ENCODE measurements at places on chromosomes 16 and 17.

DNA sequence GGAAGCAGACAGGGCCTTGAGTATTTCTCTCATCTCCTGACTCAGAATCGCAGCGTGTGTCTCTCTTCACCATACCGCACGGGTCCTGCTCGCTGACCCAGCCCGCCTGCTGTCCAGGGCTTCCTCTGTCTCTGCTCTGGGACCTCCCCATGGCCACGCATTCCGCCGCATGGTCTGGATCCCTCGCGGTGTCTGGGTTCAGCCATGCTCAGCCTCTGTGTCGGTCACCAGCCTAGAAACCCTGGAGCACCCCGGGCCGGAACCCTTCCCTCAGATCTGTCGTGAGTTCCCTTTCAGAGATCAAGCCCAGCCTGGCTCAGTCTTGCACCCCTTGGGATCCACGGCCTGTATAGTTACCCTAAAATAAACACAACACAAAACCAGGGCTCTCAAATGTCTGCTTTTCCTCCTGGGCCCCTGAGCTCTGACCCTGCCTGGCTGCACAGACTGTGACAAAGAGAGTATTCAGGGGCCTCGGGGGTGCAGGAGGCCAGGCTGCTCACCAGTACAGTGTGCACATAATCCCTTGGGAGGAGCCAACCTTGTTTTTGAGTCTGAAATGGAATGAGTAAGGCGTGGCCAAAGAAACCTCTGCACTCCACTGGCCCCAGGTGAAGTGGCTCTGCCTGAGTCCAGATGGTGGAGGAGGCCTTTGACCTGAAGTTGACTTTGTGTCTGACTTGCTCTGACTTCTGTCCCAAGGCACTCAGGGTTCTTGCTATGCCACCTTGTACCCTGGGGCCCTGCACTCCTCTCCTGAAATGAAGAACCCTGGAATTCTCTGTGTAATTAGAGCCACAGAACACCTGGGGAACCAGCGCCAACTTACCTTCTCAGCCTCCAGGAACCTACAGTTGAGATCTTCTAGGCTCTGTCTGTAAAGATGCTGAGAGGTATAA lies 5.8 kb upstream of the SPIRE2 start:
- DNase-seq: no peak

DNA sequence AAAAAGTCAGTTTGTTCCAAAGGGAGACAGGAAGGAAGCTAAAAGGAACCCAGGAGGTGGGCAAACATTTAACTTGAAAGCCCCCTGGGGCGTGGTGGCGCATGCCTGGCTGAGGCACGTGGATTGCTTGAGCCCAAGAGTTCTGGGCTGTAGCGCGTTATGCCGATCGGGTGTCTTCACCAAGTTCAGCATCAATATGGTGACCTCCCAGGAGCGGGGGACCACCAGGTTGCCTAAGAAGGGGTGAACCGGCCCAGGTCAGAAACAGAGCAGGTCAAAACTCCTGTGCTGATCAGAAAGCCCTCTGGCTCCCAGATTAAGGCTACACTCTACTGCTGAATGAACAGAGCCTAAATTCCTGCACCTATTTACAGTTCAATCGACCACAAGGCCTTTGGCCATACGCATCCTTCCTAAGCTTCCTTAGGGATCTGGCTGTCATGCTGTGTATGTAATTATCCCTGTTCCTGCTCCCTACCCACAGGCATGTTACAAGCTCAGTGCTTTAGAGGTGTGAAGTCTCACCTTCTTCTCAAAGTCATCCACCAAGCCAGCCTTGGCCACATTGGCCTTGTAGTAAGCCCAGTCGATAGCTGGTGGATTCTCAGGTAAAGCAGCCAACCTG lies 5.0 kb downstream of the ATP5PD start:
- no peak for DNase-seq

GRCh38 chr17:49439673-49440571 lies 25.2 kb upstream of the PHB1 start:
- no peak for DNase-seq

- DNase-seq: no peak
Observed at GRCh38 chr17:61366076-61366714, 33.4 kb upstream of the TBX2 start.

GRCh38 chr17:58813712-58814111 lies 58.1 kb downstream of the PPM1E start:
- DNase-seq: no peak

DNA sequence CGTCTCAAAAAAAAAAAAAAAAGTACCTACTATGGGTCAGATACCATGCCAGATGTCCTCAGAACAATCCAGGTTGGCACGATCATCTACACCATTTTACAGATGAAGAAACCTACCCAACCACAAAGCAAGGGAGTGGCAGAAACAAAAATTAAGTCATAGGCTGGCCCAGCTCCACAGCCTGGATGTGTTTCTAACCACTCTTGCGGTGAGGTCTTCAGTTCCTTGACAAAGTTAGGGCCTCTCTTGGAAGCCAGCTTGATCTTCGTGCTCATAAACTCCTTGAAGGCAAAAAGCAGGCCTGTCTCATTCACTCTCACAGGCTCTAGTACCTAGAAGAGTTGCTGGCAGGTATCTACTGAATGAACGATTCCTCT lies 6.2 kb downstream of the GGA2 start:
- no peak for DNase-seq

DNA sequence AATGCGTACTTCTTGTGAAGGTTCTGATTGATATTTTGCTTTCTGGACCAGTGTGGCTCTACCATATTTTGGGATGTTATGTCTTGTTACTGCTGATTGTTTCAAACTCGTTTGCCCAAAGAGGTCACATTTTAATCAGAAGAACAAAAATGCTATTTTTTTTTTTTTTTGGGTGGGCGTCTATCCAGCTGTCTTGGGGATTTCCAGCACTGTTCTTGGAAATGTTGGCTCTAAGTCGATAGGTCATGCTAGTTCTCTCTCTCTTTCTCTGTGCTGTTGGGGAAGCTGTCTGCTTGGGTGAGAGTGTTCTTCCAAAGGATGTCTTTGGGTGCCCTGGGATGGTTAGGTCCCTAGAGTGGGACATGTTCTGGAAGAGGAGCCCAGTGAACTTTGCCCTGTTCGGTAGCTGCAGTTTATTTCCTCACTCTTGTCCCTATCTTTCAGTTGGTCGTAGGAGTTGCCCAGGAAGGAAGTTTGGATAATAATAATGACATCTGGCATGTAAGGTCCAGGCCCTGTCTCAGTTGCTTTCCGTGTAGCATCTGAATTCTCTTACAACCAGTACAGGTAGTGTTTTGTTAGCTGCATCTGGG lies 2.9 kb downstream of the IRF8 start:
- DNase-seq: no peak

- peak; percentile 33 for DNase-seq
Observed at GRCh38 chr17:82449883-82450356, 632 bp downstream of the CYBC1 start.

DNA sequence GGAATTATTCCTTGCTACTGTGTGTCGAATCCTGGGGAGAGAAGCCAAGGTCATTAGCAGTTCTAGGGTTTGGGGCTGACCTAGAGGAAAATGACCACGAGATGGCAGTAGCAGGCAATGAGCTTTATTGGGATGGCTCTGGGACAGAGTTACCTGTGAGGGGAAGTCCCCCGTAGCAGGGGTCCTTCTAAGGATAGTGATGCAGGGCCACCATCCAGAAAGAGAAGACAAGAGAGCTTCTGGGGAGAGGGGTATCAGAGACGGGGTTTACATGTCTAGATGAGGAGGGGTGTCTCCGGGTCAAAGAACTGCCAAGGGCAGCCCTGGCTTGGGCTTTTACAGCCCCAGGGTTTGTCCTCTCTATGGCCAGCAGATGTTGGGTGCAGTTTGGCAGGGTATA lies 6.4 kb upstream of the GGT6 start:
- peak; percentile 58 for DNase-seq

- DNase-seq: no peak
Observed at GRCh38 chr16:63980763-63981162, 1141.1 kb downstream of the CDH11 start.

DNA sequence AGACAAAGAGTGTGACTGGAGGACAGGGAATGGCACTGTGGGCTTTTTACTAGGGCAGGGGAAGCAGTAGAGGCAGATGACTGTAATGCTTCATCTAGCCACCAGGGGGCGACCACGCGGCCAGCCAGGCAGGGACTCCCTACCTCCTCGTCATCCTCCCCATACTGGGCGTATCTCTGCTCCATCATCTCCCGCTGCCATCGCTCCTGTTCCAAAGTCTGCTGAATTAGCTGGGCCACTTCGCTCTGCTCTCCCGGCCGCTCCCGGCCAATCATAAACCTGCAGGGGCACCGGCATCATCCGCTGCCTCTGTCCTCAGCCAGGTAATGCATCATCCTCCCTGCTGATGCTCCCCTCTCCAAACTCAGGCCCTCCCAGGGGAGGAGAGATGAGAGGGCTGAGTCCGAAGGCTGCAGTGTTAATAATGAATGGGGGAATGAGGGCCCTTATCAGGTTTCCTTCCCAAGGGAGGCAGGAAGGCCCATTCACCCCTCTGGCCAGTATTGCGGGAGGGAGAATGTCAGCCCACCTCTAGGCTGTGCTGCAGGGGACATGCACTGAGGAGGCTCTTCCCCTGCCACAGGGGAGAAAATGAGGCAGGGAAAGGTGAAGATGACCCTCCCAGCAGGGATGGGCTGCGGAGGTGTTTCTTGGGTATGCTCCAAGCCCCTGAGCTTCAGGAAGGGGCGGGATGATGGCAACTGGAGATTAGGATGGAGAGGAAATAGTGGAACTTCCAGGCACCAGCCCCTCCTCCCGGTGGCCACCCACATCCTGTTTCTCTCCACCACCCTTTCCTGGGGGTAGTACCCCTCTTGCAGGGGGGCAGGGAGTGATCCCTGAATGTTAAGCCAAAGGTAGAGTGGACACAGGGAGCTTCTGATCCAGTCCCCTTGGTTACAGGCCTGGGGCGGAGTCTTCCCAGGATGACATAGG lies 10.3 kb upstream of the SAMD14 start:
- DNase-seq: peak; percentile 70

DNA sequence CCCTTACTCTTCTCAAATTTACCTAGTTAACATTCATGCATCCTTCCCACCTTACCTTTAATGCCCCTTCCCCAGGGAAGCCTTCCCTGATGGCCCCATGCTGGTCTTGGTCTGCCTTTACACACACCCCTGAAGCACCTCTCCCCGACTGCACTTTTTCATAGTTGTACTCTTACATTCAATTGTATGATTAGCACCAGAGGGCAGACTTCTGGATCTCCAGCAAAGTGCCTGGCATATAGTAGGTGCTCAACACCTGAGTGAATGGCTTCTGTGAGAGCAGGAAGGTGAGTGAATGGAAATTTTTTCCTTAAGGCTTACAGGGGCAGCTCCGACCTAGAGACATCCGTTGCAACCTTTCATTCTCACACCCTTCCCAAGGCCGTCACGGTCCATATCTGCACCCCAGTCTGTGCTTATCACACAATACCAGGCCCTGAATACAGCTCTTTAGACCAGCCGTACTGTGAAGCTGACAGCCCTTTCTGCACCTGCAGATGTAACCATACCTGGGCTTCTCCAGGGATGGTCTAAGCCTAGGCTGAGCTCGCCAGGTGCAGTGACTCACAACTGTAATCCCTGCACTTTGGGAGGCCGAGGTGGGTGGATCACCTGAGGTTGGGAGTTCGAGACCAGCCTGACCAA lies 4.4 kb downstream of the PGAP3 start:
- DNase-seq: no peak

- DNase-seq: no peak
Observed at GRCh38 chr17:60901242-60901641, 223.6 kb downstream of the BCAS3 start.

DNA sequence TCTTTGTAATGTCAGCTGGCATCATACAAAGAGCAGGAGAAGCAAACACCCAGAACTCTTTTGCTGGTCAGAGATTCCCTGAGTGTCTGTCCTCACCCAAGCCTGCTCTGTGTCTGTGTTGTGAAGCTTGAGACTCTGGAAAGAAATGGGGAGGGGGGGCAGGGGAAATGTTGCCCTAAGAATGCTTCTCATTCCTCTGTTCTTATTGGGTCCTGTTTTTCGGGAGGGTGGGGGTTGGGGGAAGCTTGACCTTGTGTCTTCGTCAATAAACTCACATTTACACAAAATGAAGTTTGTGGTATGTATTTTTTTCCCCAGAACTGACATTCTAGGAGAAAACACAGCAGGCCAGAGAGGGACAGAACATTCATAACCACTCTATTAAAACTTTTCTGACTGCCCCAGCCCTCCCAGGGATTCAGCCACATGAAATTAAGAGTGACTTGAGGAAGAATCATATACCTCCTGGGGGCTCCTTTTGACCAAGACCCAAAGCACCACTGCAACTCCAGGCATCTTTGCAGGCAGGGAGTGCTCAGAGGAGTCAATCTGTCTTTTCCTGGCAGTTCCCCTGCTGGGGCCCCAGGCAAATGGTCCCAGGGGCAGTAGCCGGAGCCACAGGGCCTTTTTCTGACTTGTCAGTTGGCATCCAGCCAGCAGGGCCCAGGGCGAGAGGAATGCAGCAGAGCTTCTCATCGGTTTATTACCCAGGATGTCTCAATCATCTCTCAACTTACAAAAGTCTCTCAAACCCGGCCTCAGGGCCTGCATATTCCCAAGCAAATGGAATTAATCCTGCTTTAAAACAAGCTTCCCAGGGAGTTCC lies 5.1 kb upstream of the RASL10B start:
- DNase-seq: peak; percentile 33

DNA sequence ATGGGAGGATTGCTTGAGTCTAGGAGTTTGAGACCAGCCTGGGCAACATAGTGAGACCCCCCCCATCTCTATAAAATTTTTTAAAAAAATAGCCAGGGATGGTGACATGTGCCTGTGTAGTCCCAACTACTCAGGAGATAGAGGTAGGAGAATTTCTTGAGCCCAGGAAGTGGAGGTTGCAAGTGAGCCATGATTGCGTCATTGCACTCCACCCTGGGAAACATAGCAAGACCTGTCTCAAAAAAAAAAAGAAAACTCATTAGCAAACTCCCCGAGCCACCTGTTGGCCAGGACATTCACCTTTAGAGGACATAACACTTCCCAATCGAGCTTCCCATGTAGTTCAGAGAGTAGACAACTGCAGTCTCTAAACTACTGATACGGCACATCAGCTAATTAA lies 274.2 kb downstream of the ABCC12 start:
- DNase-seq: no peak

GRCh38 chr17:9833922-9834321 lies 8.2 kb downstream of the GLP2R start:
- DNase-seq: no peak

DNA sequence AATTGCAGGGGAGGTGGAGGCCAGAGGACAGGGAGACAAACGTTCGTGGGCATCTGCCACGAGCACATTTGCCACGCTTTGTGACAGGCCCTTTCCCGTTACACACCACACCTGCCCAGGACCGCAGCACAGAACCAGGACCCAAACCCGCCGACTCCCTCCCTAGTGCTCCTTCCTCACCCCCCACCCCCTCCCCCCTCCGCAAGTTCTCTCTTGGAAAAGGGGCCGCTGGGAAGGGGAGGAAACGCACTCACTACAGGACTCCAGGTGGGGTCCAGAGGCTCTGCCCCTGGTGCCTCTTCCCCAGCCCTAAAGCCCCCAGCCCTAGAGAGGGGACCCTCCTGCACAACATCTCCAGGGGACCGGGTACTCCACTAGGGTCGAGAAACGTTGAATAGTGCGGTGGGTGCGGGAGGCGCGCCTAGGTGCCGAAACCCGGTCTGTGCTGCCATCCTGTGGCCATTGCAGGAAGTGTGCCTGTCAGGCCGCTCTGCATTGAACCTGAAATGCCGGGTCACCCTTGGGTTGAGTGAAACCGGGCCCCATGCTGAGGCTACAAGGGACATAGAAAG lies 21.9 kb upstream of the EIF1 start:
- peak; percentile 79 for DNase-seq

GRCh38 chr16:30628628-30629540 lies 18.7 kb upstream of the ZNF689 start:
- DNase-seq: peak; percentile 80
